Natural killer cell treated with Interleukin-12 subunit alpha and Interleukin-12 subunit beta and Interleukin-15 and Interleukin-18, amount 100 ng/mL, for 72 hours (primary cell): ENCODE measurements at places on chromosomes 1 and 21. TPM values are rescaled to one million over a fixed set of nuclear protein-coding genes. Genes with fewer than 3 reads are reported as not detected.
A peak's percentile ranks its signal among the peaks of the same experiment; 100 is the strongest.

GRCh38 chr1:199226163-199226562, 587.3 kb downstream of the PTPRC start:
- peak; percentile 70 for DNase-seq

DNA sequence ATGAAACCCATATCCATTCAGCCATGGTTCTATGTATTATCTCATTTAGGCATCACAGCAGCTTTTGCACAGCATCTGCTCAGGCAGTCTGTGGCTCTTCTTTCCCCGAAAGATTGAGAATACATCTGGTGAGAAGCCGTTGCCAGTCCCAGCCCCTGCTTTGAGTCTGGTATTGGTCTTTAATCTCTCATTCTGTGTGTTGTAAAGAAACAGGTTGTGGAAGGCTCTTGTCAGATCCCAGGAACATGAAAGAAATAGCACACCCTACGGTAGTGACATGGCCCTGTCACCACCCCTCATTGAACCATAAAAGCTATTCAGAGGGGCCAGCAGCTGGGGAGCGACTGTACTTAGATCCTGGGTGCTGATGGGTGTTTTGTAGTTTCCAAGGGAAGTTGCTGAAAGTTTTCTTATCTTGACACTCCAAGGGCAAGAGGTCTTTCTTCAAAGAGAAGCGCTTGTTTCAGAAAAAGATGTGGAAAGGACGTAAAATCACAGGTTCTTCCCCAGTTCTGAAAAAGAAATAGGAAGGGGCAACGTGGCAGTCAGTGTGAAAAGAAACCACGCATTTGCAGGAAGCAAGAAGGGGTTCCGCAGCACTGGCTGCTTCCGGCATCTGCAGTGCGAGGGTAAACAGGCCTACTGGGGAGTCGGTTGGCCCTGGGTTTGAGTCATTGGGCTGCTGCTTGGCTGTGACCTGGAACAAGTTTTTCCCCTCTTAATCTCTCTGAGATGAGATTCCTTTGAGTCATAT, 145.0 kb downstream of the DHRS3 start:
- peak; percentile 92 for DNase-seq

- DNase-seq, result no peak
These were observed 382 bp upstream of the RASAL2 start for GRCh38 chr1:178093494-178093950.

DNA sequence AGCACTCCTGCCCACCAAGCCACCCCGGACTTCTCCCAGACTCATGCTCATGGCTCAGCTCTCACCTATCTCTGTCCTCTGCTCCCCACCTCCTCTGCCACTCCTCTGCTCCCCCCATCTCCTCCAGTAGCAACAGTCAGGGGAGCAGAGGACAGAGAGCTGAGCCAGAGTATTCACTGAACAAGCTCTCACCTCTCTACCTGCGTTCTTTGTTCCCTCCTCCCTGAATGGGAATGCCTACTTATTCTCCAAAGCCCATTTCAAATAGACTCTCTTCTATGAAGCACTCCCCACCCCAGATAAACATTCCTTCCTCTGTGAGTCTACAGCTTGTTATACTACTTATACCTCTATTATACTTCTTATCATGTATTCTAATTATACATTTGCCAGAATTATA, 6.4 kb upstream of the EFNA1 start:
- peak; percentile 32 for DNase-seq

- peak; percentile 71 for DNase-seq
These were observed 185.8 kb downstream of the MRPL39 start for GRCh38 chr21:25421321-25422028.

- DNase-seq, result no peak
These were observed 118.8 kb downstream of the HUNK start for GRCh38 chr21:31991356-31992331.

DNA sequence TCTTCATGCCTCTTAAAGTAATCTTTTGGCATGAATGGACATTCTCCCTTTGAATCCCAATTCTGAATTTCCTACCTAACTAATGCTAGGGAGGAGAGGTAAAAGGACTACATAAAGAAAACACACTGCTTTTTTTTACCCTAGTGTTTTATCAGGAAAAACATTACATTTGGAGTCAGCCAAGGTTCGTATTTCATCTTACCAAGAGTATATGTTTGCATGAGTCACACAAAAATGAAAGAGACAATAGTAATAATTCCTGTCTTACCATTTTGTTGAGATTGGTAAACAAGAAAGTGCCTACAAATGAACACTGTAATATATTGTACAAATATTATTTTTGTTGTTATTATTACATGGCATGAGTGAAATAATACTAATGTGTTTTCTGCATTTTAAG, 112.9 kb upstream of the WARS2 start:
- no peak for DNase-seq

GRCh38 chr1:21287905-21288514, 2.3 kb downstream of the ECE1 start:
- DNase-seq, result no peak

DNA sequence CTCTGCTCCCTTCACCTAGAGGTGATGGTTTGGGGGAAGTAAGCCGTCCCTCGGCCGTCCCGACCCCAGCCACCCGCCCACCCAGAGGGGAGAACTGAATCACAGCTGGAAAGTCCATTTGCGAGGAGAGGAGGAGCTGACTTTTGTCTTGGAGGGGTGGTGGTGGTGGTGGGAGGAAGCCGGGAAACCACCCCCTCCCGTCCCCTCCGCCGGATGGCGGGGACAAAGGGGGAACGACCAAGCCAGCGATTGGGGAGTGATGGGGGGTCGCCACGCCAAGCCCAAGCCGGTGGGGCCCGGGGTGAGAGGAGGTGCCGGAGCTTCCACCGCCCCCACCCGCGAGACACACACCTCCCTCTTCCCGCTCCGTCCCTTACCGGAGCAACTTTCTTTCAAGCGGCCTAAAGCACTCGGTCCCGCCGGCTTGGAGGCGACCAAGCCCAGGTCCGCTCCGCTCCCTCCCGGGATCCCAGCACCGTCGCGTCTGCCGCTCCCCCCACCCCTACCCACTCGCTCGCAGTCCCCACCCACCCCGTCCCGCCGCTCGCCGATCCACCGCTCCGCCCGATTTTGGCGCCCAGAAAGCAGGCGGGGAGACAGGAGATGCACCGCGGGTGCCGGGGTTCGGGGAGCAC, 540 bp downstream of the ARHGEF2 start:
- DNase-seq, result peak; percentile 81

GRCh38 chr1:225699336-225699735, 46.4 kb upstream of the ENAH start:
- no peak for DNase-seq

- no peak for DNase-seq
These were observed 27.1 kb upstream of the LRRC38 start for GRCh38 chr1:13540866-13541265.

- no peak for DNase-seq
These were observed 47.6 kb downstream of the LACTBL1 start for GRCh38 chr1:22925111-22925510.

- DNase-seq, result no peak
These were observed 339.1 kb downstream of the NTNG1 start for GRCh38 chr1:107479865-107480350.

GRCh38 chr1:36516372-36517010, 33.8 kb upstream of the CSF3R start:
- DNase-seq, result no peak

DNA sequence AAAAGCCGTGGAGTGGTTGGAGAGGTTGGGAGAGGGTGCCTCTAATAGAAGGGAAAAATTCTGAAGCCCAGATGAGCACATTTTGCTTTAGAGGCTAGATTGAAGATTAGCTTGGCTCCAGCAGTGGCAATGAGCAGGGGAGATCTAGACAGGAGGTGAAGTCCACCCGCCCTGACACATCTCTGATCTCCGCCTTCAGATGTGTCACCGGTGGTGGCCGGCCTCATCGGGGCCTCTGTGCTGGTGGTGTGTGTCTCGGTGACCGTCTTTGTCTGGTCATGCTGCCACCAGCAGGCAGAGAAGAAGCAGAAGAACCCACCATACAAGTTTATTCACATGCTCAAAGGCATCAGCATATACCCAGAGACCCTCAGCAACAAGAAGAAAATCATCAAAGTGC, 8.4 kb downstream of the SYT11 start:
- DNase-seq, result no peak

- DNase-seq, result peak; percentile 38
These were observed 543 bp upstream of the EPHB2 start for GRCh38 chr1:22709891-22710700.

GRCh38 chr21:41653954-41654491, 112.8 kb downstream of the RIPK4 start:
- peak; percentile 25 for DNase-seq

GRCh38 chr1:99472893-99473292, 173.0 kb upstream of the PALMD start:
- DNase-seq, result no peak

- DNase-seq, result peak; percentile 58
These were observed 48.5 kb downstream of the GNG4 start for GRCh38 chr1:235601104-235601503.

DNA sequence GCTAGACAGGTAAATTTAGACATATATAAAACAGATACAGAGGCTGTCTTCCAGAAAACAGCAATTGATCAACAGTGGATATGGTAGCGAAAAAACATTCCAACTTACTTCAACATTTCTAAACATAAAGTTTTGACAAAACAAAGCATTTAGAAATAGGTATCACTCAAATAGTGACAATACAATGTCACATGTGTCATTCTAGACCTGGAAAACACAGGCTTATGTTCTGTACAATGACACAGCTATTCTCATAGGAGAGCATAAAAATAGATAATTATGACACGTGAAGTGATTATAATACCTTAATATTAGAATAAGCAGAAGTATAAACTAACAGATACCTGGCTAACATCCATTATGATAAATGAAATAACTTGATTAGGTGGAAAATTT, 8.0 kb upstream of the DCAF6 start:
- no peak for DNase-seq

- no peak for DNase-seq
These were observed 43.8 kb downstream of the HHAT start for GRCh38 chr1:210372491-210372890.

- no peak for DNase-seq
These were observed 12.5 kb downstream of the CSDE1 start for GRCh38 chr1:114745291-114745690.

- DNase-seq, result no peak
These were observed 119.9 kb upstream of the DNAH14 start for GRCh38 chr1:224809613-224810012.

DNA sequence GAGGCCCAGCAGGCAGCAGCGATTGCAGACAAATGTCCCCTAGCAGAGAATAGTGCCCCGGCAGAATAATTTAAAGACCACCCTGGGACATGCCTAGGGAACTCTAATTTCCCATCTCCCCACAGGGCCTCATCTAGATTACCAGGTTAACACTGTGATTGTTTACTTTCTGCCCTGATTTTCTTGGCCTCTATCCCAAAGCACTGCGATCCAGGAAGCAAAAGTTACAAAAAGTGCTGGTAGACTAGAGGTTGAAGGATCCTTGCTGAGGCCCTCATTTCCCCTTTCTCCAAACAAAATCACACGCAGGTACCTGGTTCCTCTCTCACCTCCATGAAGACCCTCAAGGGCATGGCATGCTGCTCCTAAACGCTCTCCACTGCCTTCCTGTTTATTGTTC, 229.7 kb downstream of the C1orf94 start:
- no peak for DNase-seq

DNA sequence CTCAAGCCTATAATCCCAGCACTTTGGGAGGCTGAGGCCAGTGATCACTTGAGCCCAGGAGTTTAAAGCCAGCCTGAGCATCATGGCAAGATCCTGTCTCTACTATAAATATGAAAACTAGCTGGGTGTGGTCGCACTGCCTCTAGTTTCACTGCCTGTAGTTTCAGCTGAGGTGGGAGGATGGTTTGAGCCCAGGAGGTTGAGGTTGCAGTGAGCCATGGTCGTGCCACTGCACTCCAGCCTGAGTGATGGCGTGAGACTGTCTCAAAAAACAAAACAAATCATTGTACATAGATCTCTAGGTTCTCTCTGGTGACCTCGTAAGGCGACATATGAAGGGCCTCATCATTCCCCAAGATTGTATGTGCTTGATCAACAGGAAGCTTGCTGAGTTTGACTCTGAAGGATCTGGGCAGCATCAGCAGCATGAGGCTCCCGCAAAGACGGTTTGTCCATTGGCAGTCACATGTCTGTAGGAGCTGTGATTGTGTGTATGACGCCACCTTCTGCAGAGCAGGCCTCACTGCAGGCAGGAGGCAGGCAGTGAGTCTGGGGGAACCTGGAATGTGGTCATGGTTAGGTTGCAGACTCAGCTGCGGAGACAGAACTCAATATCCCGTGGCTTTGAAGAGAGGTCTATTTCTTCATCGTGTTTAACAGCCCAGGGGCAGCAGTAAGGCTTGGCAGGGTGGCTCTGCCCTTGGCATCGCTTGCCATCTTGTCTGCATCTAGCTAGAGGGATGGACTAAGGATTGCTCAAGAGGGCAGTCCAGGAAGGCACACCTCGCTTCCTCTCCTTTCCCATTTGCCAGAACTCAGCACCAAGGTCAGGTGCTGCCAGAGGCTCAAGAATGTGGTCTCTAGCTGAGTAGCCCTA, 14.0 kb downstream of the ATP5PO start:
- no peak for DNase-seq

DNA sequence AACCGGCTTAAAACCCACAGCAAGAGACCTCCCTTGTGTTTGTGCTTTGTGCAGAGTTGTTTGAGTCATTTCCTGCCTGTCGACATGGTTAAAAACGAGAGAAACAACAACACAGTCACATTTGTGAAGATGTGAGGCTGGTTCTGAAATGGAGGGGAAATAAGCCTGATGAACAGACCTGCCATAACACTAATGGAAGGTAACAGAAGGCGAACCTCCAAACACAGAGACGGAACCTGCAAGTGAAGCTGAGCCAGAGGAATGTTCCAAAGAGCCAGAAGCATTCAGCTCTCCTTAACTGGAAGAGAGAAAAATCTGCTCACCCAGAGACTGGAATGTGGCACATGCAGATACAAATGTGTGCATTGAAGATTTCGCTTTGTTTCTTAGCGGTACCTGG, 53.2 kb upstream of the RAVER2 start:
- DNase-seq, result no peak

NBL1 gene
- total RNA-seq, result 24.4 TPM

KLHL20 gene
- 32.5 TPM for total RNA-seq

S100A1 gene
- not detected for total RNA-seq

KDM5B gene
- 150 TPM for total RNA-seq

CFHR4 gene
- total RNA-seq, result not detected

HEYL gene
- total RNA-seq, result not detected

MROH7 gene
- total RNA-seq, result 0.84 TPM

RORC gene
- 1.3 TPM for total RNA-seq
